ENCODE measurements at places on chromosomes 1 and 21.

DNA sequence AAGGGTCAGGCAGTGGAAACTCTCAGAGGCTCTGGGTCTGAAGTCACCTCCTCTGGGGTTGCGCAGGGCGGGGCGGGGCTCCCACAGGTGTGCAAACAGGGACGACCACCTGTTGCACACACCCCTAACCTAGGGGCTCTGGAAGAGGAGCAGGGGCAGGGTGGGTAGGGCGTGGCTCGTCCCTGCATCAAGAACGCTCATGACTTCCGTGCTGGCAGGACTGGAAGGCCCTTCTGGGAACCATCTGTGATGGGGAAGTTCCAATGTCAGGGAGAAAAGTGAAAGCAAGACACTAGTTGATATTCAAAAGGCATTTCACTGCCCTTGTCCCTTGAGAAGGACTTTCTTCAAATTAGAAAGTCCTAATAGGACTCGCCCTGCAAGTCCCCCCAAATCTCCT lies 22.1 kb upstream of the CLSTN1 start:
- peak; percentile 55 for DNase-seq

GRCh38 chr1:40753142-40753882 lies 30.3 kb upstream of the KCNQ4 start:
- no peak for DNase-seq

DNA sequence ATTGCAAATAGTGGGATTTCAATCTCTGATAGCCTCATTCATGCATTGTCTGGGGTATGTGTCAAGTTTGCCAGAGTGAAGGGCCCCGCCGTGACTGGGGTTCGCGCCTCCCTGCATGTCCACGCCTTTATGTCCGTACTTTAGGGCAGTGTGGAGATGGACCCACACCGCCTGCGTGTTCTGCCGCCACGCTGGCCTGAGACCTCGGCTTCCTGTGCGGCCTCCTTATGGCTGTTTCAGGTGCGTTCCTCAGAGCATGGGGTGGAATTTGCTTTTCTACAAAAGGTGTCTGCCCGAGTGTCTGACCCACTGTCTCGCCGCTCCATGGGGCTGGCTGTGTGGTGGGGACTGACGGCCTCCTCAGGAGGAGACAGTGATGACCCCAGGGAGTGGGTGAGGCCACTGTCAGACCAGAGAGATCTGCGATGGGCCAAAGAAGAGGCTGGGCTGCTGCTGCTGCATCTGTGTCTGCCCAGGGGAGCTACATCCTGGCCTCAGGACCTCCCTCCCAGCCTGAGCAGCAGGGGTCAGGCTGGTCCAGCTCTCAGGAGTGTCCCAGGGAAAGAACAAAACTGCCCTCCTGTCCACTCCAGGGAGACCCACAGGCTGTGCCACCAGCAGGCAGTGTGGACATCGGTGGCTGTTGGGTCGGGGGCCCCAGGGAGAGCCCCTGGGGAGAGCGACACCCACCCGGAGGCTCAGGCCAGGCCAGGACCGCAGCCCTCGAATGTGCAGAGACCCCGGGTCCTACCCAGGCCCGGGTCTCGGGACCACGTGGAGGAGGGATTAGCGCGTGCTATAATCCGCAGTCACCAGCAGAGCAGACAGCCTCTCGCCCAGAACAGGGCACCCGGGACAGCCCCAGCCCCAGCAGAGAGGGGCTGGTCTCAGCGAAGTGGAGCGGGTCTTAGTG lies 9.8 kb upstream of the SLC19A1 start:
- no peak for DNase-seq

DNA sequence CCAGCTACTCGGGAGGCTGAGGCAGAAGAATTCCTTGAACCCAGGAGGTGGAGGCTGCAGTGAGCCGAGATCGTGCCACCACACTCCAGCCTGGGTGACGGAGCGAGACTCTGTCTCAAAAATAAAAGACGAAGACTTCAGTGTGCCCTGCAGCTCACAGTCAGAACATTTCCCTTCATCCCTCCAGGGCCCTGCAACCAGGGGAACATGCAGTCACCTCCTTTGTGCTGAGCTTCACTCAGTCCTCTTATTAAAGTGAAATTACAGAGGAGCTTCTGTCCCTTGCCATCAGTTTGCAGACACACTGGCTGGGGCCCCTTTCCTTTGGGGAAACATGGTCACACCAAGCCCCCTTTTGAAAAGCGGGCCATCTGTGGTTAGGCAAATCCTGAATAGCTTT lies 24.2 kb downstream of the FHAD1 start:
- no peak for DNase-seq

DNA sequence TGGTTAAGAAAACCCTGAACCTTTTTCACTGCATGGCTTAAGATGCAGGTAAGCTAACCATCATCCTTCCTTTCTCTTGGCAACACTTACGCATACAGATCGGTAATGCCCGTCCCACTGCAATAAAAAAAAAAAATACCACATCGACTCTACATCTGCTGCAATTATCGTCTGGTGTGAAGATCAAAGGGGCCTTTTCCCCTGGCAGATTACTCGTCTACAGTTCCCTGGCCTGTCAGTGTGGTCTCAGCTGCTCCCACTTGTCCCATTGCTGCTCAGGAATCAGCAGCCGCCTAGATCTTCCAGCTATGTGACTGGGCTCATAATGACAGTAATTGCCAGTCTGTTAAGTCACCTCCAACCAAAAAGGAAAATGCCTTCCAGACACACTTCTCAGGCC lies 133.1 kb downstream of the SETD4 start:
- no peak for DNase-seq

DNA sequence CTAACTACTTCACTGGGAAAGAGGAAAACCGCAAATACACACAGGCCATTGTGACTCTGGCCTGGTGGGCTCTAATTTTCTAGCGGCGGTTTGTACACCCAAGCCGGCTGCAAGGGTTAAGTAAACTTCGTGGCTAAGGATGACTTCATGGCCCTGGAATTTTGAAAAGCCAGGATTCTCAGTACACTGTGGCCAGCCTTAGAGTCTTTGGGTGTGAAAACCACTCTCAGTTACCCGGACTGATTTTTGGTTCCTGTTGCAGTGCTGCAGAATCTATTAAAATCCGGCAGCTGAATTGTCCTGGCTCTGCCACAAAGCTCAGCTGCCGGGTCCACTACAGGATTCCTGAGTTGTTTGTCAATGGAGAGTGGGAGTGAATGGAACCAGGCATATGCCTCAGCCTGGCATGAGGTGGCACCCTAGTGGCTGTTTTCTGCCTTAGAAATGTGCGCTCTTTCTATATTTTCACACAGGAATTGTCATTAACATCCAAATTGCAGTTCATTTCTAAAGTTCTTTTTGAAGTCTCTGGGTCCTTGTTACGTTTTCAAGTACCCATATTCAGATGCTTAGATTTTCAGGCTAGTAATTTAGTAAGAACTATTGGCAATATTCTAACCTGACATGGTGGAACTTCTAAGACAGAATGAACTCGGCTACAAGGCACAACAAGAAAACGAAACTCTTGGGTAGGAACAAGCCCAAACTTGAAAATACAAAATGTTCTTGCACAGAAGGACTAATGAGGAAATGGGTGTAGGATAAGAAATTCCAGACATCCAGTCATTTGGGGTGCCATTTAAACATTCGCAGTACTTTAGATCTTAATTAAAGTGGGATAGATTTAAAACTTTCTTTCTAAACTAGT lies 255.9 kb downstream of the NFIA start:
- peak; percentile 59 for DNase-seq

DNA sequence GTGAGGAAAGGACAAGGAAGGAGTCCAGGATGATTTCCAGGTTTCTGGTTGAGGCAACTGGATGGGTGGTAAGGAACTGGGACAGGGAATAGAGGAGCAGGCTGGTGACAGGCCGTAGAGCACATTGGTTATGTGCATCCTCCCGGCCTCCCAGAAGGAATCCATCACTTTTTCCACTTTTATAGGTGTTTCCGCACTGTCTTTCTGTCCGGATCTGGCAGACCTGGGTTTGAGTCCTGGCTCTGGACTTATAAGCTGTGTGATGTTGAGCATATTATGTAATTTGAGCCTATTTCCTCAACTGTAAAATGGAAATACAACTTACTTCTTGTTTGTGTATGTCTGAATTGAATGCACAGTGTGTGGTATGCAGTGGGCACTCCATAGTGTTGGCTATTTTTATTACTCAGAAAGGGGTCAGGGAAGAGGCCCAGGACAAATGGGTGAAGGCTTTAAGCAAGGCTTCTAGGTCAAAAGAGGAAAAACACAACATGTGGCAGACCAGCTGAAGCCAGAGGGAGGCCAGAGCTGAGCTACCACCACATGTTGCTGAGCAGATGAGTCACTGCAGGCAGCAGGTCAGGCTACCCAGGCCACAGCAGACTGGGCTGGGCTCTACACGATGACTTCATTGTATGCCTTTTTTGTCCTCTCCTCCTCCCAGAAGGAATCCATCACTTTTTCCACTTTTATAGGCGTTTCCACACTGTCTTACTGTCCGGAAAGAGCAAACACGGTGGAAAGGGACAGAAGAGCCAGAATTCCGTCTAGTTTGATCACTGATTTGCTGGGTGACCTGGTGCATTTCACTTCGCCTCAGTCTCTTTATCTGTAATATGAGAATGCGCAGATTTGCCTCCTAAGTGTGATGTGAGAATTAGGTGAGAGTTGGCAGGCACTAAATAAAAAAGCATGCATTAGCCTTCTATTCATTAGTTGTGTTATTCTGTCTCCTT lies 791 bp upstream of the MAST2 start:
- peak; percentile 97 for DNase-seq

- no peak for DNase-seq
Observed at GRCh38 chr1:179984942-179985341, 30.3 kb downstream of the CEP350 start.

DNA sequence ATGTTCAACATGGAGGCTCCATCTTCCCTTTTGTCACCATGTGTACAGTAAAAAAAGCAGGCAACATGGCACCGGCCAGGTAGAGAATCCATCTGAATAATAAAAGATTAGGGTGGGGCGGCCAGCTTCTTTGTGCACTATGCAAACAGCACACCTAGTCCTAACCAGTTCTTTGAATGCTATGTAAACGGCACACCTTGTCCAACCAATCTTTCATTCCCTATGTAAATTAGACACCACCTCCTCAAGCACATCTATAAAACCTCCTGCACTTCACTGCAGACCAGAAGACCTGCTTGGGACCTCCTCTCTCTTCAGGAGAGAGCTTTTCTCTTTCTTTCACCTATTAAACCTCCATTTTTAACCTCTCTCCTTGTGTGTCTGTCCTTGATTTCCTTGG lies 28.2 kb downstream of the TFB2M start:
- DNase-seq = no peak

DNA sequence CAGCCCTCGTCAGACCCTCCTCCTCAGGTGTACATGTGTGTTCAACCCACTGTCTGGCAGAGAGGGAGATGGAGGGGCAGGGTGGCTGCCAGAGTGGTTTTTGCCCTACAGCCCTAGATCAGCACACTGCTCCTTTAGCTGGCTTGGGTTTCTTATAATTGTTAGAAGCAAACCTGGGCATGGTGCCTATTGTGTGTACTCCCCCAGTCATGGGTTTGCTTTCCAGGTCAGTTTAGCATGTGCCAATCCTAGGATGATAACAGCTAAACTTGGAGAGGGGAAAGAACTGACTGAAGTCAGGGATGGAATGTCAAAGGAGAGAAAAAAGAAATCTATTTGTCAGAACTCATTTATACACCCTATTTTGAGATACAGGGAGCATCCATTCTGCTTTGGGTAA lies 63.3 kb downstream of the UCK2 start:
- DNase-seq = no peak

- DNase-seq = peak; percentile 42
Observed at GRCh38 chr1:1117469-1117831, 1.6 kb upstream of the C1orf159 start.

GRCh38 chr1:200128944-200129879 lies 101.7 kb downstream of the NR5A2 start:
- peak; percentile 10 for DNase-seq

DNA sequence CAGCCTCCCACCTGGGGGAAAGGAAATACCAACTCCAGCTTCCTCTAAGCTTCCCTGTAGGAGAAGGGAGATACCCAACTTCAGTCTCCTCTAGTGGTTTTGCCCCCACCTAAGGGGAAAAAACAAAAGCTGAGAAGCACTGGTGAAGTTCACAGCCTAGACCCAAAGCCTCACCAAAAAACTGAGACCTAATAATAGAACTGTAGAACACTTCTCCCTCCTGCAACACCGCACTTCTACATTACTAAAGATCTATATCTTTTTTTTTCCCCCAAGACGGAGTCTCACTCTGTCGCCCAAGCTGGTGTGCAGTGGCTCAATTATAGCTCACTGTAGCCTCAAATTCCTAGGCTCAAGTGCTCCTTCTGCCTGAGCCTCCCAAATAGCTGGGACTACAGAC lies 43.2 kb downstream of the SLC2A1 start:
- no peak for DNase-seq

DNA sequence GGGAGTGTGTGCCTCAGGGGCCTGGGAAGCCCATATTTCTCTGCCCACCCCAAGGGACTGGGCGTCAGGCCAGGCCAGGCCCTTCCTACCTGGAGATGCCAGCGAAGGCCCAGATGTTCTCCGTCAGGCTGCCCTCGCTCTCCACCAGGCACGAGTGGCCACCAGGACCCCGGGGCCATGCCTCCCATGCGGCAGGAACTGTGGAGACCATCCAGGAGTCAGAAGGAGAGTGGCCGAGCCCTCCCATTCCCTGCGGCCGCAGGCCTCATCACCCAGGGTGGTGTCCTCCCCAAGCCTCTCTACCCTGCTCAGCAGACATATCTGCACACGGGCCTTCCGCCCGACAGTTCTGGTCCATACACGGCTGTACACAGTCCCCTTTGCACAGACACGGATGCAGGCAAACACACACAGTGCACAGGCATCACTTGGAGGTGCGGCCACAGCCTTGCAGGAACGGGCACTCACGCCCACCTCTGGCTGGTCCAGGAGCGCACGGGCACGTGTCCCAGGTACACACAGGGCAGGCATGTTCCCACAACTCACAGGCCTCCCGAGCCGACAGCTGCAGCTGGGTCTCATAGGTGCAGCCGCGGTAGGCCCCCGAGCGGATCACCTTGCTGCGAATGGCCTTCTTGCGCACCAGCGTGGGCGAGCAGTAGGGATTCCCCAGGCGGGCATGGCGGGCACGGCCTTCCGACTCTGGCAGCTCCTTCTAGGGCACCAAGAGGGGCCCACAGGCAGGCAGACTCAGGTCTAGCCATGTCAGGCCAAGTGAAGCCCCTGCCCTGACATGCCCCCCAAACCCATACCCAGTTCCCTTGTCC lies 5.9 kb upstream of the KIF17 start:
- DNase-seq = no peak

GRCh38 chr1:29186252-29186651 lies 4.6 kb upstream of the SRSF4 start:
- DNase-seq = no peak

- no peak for DNase-seq
Observed at GRCh38 chr1:169726851-169727250, 7.0 kb downstream of the SELE start.

GRCh38 chr1:232557502-232558191 lies 72.3 kb downstream of the SIPA1L2 start:
- no peak for DNase-seq

- DNase-seq = no peak
Observed at GRCh38 chr1:82110366-82111254, 309.9 kb downstream of the ADGRL2 start.

GRCh38 chr1:33684396-33685179 lies 179.3 kb upstream of the HMGB4 start:
- no peak for DNase-seq

- DNase-seq = no peak
Observed at GRCh38 chr1:39387452-39387851, 104.0 kb upstream of the BMP8A start.
